ENCODE measurements at places on chromosomes 12 and 14.
A peak's percentile ranks its signal among the peaks of the same experiment; 100 is the strongest.

DNA sequence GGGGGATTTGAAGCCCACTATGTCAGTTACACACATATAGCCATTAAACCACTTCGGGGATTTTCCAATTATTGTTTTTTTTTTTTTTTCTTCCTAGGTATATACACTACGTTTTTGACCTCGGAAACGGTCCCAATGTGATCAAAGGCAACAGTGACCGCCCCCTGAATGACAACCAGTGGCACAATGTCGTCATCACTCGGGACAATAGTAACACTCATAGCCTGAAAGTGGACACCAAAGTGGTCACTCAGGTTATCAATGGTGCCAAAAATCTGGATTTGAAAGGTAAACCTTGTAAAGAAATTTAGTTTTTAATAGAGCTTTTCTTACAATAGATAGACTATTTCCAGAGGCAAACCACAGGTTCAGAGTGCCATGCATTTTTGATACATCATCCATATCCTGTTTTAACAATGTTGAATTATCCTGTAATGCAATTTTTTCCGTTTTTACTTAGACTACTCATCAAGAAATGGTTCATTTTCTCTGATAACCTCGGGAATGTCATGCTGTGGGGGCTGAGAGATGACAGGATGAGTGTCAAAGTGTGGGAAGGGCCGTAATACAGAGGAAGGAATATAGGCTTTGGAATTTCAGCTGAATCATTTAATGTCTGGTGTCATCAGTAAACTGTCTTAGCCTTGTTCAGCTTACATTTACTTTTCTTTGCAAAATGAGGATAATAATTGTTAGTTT is 797.1 kb downstream of the NRXN3 start:
- no peak for DNase-seq

GRCh38 chr14:81561084-81561775 is 27.6 kb upstream of the SEL1L start:
- DNase-seq = no peak

- DNase-seq = no peak
These were observed 42.1 kb downstream of the LIMA1 start for GRCh38 chr12:50241178-50241577.

DNA sequence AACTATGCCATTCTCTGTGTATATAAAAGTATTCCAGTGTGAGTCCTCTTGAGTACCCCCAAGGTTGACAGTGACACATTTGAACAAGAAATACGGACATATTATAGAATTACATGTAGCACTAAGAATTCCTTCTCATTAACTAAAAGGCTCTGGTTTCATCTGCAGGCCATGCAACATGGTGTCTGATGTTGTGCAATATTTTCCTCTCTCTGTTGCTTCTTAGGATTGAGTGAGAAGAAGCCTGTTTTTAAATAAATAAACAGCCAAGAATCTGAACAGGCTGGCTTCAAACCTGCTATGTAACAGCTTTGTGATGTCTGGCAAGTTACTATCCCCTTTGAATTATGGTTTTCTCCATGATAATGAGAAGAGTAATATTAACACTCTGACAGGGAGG is 22.2 kb upstream of the CCER1 start:
- no peak for DNase-seq

GRCh38 chr14:64159588-64159987 is 134.6 kb downstream of the ESR2 start:
- DNase-seq = no peak

DNA sequence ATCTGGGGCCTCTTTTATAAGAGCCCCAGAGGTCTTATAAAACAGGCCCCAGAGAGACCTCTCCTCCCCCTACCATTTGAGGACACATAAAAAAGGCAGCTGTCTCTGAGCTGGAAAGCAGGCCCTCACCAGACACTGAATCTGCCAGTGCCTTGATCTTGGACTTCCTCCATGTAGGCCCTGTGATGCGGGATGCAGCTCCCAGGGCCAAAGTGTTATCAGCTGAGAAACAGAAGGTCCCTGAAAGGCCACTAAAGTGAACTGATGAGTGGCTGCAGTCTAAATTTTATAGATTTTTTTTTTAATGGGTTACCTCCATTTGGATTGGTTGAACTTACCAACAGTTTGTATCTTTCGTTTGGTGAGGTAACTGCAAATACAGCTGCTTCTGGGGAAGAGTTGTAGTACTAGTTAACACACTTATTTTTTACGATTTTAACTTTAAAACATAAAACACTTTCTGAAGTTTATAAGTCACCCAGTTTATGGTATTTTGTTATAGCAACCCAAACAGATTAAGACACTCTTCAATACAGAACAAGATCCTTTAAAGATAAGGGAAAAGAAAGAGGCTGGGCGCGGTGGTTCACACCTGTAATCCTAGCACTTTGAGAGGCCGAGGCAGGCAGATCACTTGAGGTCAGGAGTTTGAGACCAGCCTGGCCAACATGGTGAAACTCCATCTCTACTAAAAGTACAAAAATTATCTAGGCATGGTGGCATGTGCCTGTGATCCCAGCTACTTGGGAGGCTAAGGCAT is 5.6 kb upstream of the GUCY2C start:
- DNase-seq = no peak

DNA sequence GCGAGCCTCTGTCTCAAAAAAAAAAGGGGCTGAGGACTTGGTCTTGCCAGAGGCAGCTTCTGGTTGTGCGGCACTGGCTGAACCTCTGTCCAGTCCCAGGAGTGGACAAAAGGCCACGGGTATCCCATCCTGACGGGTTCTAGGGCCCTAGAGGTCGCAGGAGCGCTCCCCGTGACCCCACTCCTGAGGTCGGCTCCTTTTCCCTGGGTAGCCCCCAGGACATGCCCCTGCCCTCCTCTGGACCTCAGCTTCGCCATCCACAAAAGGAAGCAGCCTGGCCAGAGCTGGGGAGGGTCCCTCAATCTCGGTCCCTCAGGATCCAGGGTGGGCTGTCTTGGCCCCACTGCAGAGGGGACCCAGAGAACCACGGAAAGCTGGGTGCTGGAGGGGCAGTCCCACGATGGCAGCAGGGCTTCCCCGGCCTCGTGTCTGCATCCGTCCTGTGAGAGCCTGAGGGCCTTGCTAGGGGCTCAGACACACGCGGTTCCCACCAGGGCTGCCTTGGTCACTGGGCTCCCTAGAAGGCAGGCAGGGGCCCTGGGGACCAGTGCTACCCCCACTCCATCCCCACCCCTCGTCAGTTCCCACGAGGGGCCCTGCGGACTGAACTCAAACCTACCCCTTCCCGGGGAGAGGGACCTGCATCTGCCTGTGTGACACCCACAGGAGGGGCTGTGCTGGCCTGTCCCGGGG is 31.1 kb downstream of the ASCL4 start:
- no peak for DNase-seq

DNA sequence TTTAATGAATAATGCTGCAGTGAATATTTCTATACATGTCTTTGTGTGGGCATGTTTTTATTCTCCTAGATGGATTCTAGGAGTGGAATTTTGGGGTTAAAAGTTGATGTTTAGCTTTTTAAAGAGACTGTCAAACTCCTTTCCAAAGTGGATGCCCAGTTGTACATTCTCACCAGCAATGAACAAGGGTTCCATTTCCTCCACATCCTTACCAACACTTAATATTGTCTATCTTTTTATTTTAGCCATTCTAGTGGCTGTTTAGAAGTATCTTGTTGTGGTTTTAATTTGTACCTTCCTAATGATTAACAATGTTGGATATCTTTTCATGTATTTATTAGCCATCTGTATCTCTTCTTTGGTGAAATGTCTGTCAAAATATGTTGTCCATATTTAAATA is 109.8 kb downstream of the SMOC1 start:
- DNase-seq = no peak

DNA sequence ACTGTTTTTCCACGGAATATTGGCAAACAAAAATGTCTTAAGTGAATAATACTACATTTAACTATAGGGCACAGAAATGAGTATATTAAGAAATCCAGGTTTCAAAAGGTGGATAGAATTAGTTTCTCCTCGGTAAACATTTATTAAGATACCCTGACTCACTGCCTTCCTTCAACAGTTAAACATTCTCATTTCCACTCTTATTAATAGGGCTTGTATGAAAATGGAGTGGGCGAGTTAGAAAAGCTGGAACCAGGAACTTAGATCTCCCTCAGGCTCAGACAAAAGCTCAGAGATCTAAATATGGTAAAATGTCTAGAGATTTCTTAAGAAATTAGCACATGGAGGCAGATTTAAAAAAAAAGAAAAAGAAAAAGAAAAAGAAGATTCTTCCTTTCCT is 78.8 kb downstream of the RMST start:
- no peak for DNase-seq

DNA sequence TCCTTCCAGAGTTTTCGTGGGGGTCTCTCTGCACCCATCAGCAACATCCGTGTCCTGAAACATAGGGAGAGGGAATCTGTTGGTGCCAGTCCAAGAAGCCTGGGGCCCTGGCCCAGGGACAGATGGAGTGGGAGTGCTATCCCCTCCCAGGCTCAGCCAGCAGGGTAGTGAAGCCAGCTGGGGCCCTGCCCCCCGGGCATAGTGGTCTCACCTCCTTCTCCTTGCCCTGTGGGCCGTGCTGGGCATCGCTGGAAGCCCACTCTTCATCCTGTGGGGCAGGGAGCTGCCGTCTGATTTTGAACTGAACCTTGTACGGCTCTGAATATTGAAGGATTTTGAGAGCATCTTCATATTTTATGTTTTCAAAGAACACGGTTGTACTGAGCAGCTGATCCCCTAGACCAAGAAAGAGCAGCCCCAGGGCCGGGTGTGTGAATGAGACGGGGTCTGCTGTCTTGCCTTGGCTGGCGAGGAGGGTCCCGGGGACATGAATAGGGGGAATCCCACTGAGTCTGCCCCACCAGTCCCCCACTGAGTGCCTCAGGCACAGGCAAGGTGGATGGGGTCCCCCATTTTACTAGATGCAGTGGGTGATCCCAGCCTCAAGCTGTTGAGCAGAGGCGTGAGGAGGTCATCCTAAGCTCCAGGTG is 23.3 kb downstream of the AHNAK2 start:
- DNase-seq = no peak

GRCh38 chr14:71472356-71473340 is 459.6 kb upstream of the RGS6 start:
- no peak for DNase-seq

DNA sequence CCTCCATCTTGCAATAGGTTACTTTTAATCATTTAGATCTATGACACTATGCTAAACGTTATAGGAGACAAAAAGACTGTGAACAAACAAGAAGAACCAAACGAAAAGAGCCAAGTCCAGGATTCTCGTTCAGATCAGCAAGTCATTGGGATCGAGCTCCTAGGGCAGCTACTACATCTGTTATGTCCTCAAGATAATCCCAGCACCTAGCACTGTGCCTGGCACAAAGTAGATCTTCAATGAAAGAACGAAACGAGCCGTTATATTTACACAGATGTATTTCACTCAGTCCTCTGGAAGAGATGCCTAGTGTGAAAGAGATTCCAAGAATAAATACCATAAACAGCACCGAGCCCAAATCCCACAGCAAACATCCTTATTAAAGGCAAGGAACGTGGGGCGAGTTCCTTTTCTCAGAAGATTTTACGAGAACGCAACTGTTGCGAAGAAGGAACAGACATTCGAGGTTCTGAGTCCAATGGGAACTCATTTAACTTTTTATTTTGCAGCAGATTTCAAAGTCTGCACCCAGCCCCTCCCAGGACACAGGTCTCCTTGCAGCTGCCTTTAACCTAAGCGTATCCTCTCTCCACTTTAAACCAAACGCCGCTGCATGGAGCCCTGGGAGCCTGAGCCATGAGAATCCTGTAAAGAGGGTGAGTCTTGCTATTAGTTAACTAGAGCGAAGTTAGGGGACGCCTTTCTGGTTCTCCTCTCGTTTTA is 544 bp upstream of the TDP1 start:
- DNase-seq = peak; percentile 1

DNA sequence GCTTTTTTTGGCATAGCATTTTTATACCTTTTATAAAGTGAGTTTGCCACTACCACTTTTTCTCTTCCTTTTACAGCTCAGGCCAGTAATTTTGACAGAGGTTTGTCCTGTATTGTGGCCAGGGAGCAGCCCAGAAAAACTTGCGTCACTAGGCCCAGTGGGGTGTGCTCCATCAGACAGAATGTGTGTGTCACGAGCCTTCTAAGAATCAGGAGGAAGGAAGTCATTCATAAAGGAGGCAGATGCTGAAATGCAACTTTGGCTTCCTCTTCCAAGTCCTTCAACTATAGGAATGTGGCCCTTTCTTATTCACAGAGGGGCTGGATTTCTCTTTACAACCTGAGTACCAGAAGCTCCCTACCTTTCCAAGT is 10.1 kb upstream of the RAB35 start:
- no peak for DNase-seq

GRCh38 chr14:34983786-34984185 is 994 bp downstream of the SRP54 start:
- no peak for DNase-seq

DNA sequence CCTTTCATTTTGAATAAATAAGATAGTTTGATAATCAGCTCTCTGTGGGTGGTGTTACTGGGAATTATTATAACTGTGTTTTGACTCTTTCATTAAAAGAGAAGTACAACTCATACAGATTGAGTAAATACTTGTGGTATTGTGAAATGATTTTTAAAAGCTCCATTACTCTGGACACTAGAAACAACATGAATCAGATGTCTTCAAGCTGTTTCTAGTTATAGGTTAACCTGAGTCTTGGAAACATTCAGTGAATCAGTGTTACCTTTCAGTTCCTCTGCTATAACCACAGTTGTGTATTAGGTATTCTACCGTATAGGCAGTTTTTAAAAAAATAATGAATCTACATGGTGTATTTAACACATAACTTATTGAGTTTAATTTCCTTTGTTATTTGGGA is 128.4 kb upstream of the SSTR1 start:
- no peak for DNase-seq

DNA sequence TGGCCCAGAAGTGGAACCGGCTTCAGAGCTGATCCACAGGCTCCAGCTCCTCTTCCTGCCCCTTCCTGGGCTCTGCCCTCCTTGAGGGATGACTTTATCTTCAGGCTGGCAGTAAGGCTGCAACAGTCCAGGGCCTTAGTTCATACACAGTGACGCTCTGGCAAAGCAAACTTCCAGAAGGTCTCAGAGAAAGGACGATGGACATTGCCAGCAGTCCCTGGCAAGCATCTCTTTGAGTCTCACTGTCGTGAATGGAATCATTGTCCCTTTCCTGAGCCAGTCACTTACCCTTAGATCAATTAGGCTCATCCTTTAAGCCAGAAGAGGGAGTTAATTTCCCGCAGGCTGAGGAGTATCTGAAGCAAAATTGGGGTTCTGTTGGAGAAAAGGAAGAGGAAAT is 8.6 kb downstream of the AK7 start:
- DNase-seq = no peak

- no peak for DNase-seq
These were observed 143.1 kb downstream of the RBM19 start for GRCh38 chr12:113823016-113823415.

DNA sequence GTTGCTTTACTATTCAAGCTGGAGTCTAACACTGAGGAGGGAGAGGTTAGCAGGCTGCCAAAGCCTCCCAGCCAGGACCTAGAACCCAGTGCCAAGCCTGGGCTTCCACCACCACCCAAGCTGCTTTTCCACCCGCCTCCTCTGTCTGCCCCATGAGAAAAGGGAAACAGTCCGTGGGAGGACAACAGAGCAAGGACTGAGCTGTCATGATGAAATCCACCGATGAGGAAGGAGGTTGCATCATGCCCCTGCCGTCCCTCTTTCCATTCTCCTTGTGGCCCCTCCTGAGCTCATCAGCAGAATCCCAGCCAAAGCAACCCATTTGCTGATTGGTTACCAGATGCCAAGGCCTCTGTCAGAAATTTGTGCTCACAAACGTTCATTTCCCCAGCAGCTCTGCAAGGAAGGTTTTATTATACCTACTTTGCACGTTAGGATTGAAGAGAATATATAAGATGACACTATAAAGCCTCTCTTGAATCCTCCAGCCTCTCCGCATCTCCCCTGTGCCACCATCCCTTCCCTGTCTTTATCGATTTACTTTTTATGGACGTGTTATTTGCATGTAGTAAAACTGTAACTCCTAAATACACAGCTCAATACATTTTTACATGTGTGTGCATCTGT is 6.3 kb upstream of the SERPINA1 start:
- no peak for DNase-seq
